CD4-positive, alpha-beta T cell (primary cell): ENCODE measurements at places on chromosomes 11 and 22. TPM values are rescaled to one million over a fixed set of nuclear protein-coding genes. Genes with fewer than 3 reads are reported as not detected.
A peak's percentile ranks its signal among the peaks of the same experiment; 100 is the strongest.

- DNase-seq: no peak
Measured at GRCh38 chr22:30878516-30879414, 89.8 kb downstream of the MORC2 start.

DNA sequence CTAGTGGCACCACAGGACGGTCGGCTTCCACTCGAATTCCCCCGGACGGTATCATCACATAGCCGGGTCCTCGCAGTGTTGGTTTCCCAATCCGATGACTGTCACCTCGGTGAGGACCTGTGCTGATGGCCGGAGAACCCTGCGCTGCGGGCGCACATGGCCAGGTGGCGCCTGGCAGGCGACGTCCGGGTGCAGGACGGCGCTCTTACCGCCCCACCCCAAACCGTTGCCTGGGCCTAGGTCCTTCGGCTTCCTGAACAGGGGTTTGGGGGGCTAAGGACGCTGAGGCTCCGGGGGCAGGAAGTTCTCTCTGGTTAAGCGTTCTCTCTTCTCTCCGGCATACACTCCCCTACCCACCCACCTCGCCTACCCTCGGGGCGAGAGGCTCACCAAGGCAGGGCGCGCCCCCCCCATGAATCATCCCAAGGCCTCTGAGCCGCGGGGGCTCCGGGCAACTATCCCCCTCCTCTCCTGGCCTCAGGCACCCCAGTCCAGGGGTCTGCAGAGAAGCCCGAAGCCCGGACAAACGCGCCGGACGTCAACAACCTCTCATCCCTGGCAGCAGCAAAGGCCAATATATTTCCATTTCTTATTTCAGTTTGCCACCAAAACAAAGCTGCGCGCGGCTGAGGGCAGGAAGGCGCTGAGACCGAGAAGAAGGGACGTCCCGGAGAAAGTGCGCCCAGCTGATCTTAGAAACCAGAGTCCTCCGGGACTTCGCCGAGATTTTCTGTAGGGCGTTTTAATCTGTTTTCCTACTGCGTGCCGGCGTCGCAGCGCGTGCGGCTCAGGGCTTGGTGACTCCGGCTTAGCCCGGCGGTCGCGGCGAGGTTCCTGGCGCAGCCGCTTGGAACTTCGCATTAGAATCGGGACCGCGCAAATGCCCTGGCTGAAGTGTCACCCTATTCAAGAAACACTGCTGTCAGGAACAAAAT lies 5.6 kb downstream of the ALX4 start:
- no peak for DNase-seq

GRCh38 chr11:111549869-111550203 lies 9.3 kb downstream of the LAYN start:
- DNase-seq: no peak

DNA sequence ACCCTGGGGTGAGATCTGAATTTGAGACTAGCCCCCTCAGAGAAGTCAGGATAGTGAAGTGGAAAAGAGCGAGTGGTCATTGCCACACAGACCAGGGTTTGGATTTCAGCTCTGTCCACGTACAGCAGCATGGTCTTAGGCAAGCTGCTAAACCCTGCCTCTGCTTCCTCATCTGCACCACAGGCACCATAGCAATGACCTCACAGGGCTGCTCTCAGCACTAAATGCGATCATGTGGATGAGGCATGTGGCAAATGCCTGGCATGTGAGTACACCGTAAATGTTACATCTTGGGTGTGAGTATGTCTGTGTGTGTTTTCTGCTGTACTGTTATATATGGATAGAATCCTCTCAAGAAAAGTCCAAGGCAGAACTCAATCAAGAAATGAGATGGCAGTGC lies 15.8 kb downstream of the NAV2 start:
- no peak for DNase-seq

DNA sequence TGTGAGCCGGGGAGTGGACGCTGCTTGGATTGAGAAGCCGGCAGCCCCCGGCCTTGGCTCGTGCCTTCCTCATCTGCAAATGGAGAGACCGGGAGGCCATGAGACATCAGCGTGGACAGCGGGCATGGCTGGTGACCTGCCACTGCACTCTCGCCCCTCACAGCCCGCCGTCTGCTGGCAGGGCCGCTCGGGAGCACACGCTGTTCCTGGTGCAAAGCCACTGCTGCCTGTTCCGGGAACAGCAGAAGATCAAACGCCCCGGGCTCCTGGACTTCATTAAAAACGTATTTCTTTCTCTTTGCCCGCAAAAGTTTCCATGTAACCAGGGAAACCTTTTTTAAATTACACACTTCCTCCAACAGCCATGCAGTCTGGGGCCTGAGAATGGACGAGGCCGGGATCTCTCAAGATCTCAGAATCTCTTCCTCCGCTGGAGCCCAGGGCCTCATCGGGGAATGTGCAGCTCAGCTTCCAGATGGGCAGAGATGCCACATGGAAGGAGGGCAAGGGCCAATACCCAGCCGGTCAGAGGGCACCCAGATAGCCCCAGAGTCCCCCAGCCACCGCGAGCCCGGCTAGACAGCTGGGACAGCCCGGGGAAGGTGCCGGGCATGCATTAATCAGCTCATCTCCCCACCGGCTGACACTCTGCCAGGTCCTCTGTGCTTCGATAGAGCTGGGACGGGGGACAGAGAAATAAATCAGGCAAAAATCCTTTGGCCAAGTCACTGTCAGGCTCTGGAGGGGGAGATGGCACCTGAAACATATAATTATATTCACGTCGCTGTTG lies 62.8 kb upstream of the PRR5 start:
- no peak for DNase-seq

- no peak for DNase-seq
Measured at GRCh38 chr11:113449743-113450142, 25.5 kb downstream of the DRD2 start.

DNA sequence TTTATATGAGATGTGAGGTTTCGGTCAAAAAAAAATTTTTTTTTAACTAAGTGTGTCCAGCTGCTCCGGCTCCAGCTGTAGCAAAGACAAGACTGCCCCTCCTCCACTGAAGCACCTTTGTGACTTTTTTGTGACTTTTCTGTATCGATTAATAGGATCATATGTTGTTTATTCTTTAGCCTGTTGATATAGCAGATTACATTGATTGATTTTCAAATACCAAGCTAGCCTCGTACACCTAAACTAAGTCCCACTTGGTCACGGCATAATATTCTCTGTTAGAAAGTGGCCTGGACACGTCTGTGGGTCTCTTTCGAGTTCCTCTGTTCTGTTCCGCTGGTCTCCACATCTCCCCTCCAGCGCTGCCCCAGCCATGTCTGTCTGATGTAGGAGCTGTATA lies 126.8 kb downstream of the IGLL1 start:
- no peak for DNase-seq

DNA sequence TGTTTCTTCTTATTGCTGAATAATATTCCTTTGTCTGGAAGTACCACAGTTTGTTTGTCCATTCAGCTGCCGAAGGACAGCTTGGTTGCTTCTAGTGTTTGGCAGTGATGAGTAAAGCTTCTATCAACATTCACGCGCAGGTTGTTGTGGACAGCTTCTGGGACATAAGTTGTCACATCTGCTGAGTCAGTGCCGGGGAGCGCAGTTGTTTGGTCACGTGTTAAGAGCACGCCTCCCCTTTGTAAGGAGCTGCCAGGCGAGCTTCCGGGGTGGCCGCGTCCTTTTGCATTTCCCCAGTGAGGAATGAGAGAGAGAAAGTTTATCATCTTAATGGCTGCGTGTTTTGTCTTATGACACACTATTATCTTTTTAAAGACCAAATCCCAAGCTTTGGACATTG lies 30.3 kb downstream of the SAMM50 start:
- no peak for DNase-seq

- DNase-seq: no peak
Measured at GRCh38 chr22:49198705-49199084, 629.0 kb downstream of the BRD1 start.

- no peak for DNase-seq
Measured at GRCh38 chr11:57776031-57776521, 14.5 kb downstream of the CTNND1 start.

GRCh38 chr22:38462960-38463784 lies 4.7 kb upstream of the KDELR3 start:
- no peak for DNase-seq

DNA sequence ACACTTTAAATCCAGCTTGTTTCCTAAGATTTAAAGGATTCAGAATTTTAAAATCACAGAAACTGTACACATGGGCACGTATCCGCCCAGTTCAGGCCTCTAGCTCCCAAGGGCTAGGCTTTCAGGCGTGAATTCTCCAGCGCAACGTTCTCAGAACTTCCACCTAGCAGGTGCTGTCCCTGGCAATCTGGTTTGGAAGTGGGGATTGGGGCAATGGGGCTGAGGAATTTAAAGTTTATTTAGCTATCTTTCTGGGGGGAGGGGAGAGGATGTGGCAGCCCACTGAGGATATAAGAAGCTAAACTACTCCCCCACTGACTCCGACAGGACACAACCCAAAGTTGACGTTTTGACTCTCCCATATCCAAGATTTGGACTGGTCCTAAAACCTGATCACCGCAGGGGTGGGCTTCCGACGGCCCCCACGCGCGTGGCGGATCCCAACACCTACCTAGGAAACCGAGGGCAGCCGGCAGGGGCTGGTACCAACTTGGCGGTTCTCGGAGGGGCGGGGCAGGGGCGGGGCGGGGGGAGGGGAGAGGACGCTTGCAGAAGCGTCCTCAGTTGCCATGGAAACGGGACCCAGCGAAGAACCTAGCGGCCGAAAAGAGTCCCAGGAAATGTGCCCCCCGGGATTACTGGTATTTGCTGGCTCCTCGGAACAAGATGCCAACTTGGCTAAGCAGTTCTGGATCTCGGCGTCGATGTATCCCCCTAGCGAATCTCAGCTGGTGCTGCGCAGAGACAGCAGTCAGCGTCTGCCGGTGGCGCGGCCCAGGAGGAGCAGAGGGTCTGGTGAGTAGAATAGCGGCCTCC lies at the start of gene HOATZ:
Gene HOATZ (plus strand): TSS at position 563 of the 816 bp plus-strand sequence. CDS start 7 bp downstream, at position 570.
- no peak for DNase-seq

DNA sequence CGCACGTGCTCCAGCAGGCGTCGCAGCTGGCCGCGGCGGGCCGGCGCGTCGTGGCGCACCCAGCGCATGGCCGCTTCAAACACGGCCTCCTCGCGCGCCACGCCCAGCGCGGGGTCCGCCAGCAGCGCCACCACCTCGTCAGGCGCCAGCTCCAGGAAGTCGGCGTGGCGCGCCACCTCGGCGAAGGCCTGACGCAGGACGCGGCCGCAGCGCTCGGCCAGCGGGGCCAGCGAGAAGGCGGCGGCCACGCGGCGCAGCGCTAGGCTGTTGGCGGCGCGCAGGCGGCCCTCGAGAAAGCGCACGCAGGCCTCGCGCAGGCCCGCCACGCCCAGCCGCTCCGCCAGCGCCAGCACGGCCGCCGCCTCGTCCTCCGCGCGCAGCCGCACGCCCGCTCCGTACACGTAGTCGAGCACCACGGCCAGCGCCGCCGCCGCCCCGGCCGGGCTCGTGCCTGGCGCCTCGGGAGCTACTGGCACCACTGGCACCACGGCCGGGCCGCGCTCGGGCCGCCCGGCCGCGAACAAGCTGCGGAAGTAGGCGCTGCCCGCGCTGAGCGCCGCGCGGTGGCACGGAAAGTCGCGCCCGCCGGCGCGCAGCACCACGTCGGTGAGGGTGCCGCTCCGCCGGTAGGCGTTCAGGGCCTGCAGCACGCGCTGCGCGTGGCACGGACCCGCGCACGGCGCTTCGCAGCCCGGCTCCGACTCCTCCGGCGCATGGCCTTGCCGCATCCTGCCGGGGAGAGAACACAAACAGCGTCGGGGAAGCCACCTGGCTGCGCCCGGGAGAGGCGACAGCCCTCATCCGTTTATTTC lies 2.9 kb downstream of the KLHL35 start:
- DNase-seq: peak; percentile 40

DNA sequence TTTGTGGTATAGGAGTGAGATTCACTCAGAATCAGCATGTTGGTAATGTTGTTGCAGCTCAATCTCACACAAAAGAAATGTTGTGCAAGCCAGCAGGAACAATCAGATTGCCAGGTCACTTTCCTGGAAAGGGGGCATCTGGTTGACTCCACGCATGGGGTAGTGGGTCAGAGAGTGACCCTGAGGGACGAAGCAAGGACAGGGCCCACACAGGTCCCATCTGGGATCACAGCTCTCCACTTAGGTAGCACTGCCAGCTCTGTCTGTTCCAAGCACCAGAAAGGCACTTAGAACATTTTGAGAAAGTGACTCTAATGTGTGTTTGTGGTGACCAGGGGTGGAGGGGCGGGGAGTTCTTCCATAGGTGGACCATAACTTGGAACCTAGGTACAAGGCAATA lies 109.5 kb downstream of the RASSF10 start:
- DNase-seq: no peak

THY1 gene
- total RNA-seq: not detected

OR51B4 gene
- not detected for total RNA-seq

TRIM6 gene
- total RNA-seq: not detected

FOLR3 gene
- total RNA-seq: 0.47 TPM

TMEM123 gene
- total RNA-seq: 288 TPM

ALG12 gene
- 13.5 TPM for total RNA-seq

ARHGAP42 gene
- not detected for total RNA-seq

MEI1 gene
- 64.4 TPM for total RNA-seq

VPS11 gene
- total RNA-seq: 84.3 TPM

SYT13 gene
- total RNA-seq: not detected
